IMR-90 (cell line): ENCODE measurements at places on chromosomes 2 and 18.

- no peak overlapping the region for H3K4me3 ChIP-seq
- H3K27ac ChIP-seq, result no peak overlapping the region
- H3K4me1 ChIP-seq, result peaks cover 2% of the 10 kb centered on the region; the same call in 1 of the 2 replicates
- H3K27me3 ChIP-seq, result no peaks in the 10 kb centered on the region
These were observed 59.0 kb downstream of the BIN1 start for GRCh38 chr2:127047716-127048617.

- no peak for DNase-seq
- no peaks in the 10 kb centered on the region; the same call in 1 of the 2 replicates for H3K27me3 ChIP-seq
- no peak overlapping the region for H3K27ac ChIP-seq
- no peaks in the 10 kb centered on the region for H3K36me3 ChIP-seq
These were observed 12.4 kb upstream of the ERMN start for GRCh38 chr2:157337978-157338377.

DNA sequence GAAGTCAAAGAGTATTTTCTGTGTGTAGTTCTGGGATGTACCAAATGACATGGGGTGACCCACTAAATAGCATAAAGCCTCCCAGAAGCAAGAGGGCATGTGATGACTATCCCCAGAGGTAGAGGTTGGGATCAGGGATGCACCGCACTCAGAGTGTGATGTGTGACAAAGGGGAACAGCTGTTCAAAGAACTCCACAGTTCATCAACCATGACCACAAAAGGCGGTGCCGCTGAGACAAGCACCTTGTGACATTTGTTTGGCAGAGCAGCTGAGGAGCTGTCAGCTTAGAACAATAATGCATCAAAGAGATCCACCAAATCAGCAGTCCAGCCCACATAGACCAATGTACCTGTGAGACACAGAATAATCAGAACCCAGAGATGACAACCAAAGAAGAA is 81.3 kb downstream of the VWC2L start:
- no peaks in the 10 kb centered on the region for H3K27me3 ChIP-seq
- no peak overlapping the region for H3K4me3 ChIP-seq
- H3K36me3 ChIP-seq, result no peaks in the 10 kb centered on the region
- no peaks in the 10 kb centered on the region for H3K4me1 ChIP-seq
- no peak overlapping the region for H3K27ac ChIP-seq

- DNase-seq, result no peak
- H3K4me1 ChIP-seq, result no peaks in the 10 kb centered on the region
- H3K27ac ChIP-seq, result no peak overlapping the region
- H3K4me3 ChIP-seq, result no peak overlapping the region
- no peaks in the 10 kb centered on the region; the same call in 1 of the 2 replicates for H3K27me3 ChIP-seq
- no peaks in the 10 kb centered on the region for H3K36me3 ChIP-seq
These were observed 79.9 kb downstream of the MYO5B start for GRCh38 chr18:50115095-50115494.

- no peaks in the 10 kb centered on the region for H3K36me3 ChIP-seq
- no peaks in the 10 kb centered on the region for H3K4me1 ChIP-seq
- H3K27ac ChIP-seq, result no peak overlapping the region
- H3K4me3 ChIP-seq, result no peak overlapping the region
These were observed 112.6 kb upstream of the YPEL5 start for GRCh38 chr2:30034052-30034775.

DNA sequence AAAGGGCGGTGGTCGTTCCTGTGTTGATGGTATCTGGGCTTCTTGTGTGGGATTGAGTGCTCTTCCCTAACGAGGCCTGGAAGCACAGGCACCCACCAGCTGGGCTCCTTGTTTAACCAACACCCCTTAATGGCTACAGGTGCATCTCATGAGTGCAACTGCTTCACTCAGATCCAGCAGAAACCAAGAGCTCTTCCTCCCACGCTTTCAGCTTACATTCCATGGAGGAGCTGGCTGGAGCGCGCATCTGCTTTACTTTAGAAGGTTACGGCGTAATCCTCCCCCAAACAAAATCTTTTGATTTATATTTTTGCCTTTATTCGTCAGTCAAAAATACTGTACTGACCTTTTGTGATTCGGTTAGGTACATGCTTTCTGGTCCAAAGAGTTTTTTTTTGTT is 174.7 kb downstream of the LTBP1 start:
- H3K27me3 ChIP-seq, result no peaks in the 10 kb centered on the region
- peaks cover 3% of the 10 kb centered on the region; the same call in 1 of the 2 replicates for H3K36me3 ChIP-seq
- DNase-seq, result no peak
- no peak overlapping the region for H3K27ac ChIP-seq
- peaks cover 9% of the 10 kb centered on the region for H3K4me1 ChIP-seq
- no peak overlapping the region for H3K4me3 ChIP-seq

DNA sequence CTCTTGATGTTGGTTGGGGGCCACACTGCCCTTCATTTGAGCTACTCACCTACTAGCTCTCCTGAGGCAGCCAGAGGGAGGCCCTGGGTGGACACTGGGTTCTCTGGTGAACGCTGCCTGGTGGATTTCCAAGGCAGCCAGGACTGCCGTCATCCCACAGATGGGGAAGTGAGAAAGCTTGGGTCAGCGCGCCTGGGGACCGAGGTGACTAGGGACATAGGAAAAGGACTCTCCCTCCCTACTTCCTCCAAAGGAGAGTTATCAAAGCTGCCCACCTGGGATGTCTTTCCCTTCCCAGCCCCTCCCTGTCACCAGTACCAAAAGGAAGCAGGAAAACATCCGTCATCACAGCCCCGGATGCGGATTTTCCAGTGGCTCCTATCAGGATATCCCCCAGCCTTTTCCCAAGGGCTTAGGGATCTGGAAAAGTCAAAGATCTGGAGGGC is 3.8 kb upstream of the SEMA4C start:
- no peak overlapping the region for H3K27ac ChIP-seq
- H3K36me3 ChIP-seq, result no peaks in the 10 kb centered on the region
- H3K4me1 ChIP-seq, result peaks cover 11% of the 10 kb centered on the region
- no peak overlapping the region for H3K4me3 ChIP-seq
- DNase-seq, result no peak
- H3K27me3 ChIP-seq, result peaks cover 2% of the 10 kb centered on the region; the same call in 1 of the 2 replicates

- no peaks in the 10 kb centered on the region for H3K36me3 ChIP-seq
- DNase-seq, result no peak
- H3K4me1 ChIP-seq, result peaks cover 7% of the 10 kb centered on the region
- H3K27ac ChIP-seq, result no peak overlapping the region
- no peaks in the 10 kb centered on the region for H3K27me3 ChIP-seq
These were observed 70.8 kb upstream of the NABP1 start for GRCh38 chr2:191607096-191607495.

DNA sequence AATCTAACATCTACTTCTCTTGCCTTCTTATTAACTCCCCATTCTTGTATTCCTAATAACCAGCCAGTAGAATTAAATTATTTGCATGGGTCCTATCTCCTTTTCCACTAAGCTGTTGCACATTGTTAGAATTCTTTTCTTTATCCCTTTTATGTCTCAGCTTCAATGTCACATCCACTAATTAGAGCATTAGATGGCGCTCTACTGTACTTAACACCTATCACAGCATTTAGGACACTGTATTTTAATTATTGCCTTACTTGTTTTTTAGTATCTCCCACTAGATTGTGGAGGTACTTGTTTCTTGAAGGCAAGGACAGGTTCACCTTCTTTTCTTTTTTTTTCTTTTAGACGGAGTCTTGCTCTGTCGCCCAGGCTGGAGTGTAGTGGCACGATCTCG is 3.8 kb downstream of the LIPT1 start:
- peaks cover 5% of the 10 kb centered on the region for H3K4me1 ChIP-seq
- no peak for DNase-seq
- no peak overlapping the region for H3K27ac ChIP-seq
- H3K36me3 ChIP-seq, result no peaks in the 10 kb centered on the region
- H3K27me3 ChIP-seq, result no peaks in the 10 kb centered on the region
- H3K4me3 ChIP-seq, result no peak overlapping the region

- DNase-seq, result peak; percentile 7
- H3K4me1 ChIP-seq, result no peaks in the 10 kb centered on the region
- H3K4me3 ChIP-seq, result no peak overlapping the region
- no peaks in the 10 kb centered on the region for H3K36me3 ChIP-seq
These were observed 91.0 kb downstream of the ADCYAP1 start for GRCh38 chr18:995629-996028.
